ENCODE measurements at places on chromosomes 3 and 15. TPM values are rescaled to one million over a fixed set of nuclear protein-coding genes. Genes with fewer than 3 reads are reported as not detected.

- DNase-seq: no peak
Observed at GRCh38 chr15:57625703-57626448, 34.2 kb downstream of the MYZAP start.

CHRNA7 gene
- total RNA-seq: 1.3 TPM

- DNase-seq: no peak
Observed at GRCh38 chr15:39250460-39251186, 330.3 kb upstream of the THBS1 start.

- no peak for DNase-seq
Observed at GRCh38 chr15:51874751-51875644, 45.5 kb downstream of the TMOD3 start.

DNA sequence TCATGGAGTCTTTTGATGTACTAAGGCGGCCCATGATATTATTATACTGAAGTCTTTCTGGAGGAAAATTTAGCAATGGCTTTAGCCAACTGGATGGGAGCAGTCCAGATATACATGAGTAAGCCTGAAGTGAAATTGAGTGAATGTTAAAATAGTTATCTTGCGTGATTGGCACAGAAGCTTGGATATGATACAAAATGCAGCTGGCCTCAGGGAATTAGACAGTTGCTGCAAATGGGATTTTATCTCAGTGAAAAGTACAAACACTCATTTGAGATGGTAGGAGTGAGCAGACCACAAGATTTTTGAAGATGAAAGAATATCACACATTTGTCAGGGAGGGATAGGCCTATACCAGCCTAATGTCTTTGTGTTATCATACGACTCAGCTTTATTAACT, 8.9 kb downstream of the LMOD3 start:
- no peak for DNase-seq

DNA sequence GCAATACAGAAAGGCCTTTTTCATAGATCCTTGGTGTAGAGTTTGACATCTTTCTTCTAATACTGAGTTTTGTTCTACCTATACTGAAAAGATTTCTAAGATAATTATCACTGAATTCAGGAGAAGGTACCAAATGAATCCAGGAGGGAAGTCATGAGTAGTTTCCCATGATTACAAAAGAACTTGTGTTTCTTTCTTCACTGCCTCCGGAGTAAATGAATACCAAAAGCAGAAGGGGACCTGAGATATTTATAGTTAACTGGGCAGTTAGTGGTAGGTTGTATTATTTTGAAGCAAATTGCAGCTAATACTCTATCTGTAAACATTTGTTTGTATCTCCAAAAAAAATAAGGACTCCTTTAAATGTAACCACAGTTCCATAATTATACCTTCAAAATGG, 175.4 kb downstream of the SUCNR1 start:
- no peak for DNase-seq

GRCh38 chr15:49060710-49061495, 14.7 kb upstream of the SECISBP2L start:
- DNase-seq: no peak

DNA sequence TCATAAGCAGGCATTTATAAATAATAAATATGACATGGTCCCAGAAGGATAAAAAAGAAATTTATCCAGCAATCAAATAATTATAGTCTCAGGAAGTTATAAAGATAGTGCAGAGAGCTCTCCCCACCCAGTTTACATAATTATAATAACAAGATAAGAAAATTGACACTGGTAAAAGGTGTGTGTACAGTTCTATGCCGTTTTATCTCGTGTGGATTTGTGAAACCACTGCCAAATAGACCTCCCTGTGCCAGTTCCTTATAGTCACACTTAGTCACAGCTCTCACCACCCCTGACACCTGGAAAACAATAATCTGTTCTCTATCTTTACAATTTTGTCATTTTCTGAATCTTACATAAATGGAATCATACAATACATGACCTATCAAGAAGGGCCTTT, 320.1 kb downstream of the KBTBD8 start:
- DNase-seq: no peak

CMTM6 gene
- total RNA-seq: 8.9 TPM

- DNase-seq: no peak
Observed at GRCh38 chr3:170056710-170057454, 19.1 kb downstream of the GPR160 start.

DNA sequence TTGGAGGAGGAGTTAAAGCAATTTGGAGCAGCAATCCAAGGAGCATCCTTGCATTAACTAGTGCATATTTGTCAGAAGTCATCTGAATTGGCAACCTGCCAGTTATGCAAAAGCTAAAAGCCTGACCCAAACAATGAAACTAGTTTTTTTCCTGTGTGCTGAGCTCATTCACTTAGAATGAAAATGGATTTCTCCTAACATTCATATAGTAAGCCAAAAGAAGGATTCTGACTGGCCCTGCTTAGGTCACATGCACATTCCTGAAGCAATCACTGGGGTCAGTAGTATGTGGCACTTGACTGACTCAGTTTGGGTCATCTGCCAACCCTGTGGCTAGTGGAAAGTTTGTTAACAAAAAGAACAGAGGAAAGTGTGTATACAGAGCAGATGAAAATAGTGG, 30.5 kb downstream of the OXSM start:
- no peak for DNase-seq

- DNase-seq: no peak
Observed at GRCh38 chr3:16419640-16420241, 93.8 kb downstream of the RFTN1 start.

- DNase-seq: no peak
Observed at GRCh38 chr3:171774521-171774920, 35.8 kb downstream of the PLD1 start.

TRIP4 gene
- total RNA-seq: 13.1 TPM

COL6A5 gene
- total RNA-seq: not detected

GRCh38 chr3:41338276-41338675, 139.0 kb downstream of the CTNNB1 start:
- DNase-seq: no peak

WDR93 gene
- 0.11 TPM for total RNA-seq

GRCh38 chr3:193589616-193590015, 3.4 kb upstream of the OPA1 start:
- no peak for DNase-seq

GRCh38 chr15:85718271-85718971, 76.3 kb downstream of the KLHL25 start:
- no peak for DNase-seq

GRCh38 chr15:94671858-94672532, 440.6 kb downstream of the MCTP2 start:
- DNase-seq: no peak

DNA sequence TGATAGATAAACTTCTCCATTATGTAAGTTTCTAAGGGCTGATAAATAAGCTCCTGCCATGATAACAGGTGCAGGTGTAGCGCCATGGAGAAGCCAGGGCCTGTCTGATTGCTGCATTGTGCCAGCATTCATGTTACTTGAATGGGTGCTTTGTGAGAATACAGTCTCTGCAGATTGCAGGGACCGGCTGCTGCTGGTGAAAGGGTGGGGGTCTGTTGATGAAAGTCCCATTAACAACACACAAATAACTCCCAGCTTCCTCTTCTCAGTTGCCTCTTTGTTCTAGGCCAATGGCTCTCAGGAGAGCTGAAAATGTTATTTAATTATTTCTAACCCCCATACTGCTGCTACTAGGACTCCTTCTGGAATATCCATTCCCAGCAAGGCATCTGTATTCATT, 77.2 kb downstream of the RTP4 start:
- no peak for DNase-seq

DNA sequence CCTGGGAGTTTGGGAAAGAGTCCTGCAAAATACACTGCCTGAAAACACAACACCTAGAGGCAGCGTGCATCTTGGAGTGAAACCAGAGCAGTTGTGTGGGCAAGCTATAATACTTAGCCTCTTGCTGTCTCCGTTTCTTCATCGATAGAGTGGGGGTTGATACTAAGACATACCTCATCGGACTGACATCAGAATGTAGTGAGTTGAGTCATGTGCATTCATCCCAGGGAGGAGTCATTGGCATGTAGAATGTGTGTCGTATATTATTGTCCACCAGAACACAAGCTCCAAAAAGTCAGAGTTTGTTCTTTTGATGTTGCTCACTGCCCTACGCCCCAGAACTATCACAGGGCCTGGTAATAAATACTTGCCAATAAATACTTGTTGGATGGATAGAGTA, 4.3 kb downstream of the SNTN start:
- no peak for DNase-seq

GRCh38 chr3:57803647-57804081, 47.6 kb downstream of the SLMAP start:
- no peak for DNase-seq

PRICKLE2 gene
- 5.9 TPM for total RNA-seq

DNA sequence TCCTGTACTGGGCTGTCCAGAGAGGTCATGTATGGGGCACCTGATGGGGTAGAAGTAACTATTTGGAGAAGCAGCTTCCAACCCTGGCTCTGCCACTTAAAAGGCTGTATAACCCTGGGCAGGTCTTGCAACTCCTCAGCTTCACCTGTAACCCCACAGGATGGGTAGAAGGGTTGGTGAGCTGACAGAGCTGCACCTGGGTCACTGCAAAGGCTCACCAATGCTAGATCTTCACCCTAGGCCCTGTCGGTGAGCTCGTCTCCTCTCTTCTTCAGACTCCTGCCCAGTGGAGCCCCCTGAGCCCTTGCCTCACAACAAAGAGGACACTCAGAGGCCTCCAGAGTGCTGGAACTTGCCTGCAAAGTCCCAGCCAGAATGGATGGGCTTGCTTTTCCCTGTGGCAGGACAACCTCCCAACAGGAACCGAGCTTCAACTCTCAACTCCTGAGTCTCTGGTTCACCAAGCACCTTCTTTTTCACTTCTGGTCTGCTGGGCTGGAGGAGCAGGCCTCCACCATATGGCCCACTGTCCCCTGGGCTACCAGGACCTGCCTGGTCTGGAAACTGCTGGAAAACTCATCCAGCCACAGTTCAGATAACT, 45.9 kb downstream of the XXYLT1 start:
- peak; percentile 16 for DNase-seq

DNA sequence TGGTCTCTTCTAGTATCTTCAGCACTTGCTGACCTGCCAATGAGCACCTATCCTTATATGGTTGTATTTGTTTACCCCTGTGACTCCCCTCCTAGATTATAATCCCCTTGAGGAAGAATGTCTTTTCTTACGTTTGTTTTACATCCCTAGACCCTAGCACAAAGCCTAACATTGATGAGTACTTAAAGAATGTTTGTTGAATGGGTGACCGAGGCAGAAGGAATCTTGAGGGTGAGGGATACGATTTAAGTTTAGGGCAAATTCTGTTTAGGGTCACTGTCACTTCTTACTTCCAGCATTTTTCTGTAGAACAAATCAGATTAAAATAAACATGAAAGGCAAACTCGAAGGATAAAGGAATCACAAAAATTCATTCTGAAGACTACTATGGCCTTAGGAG, 80.9 kb upstream of the FAM98B start:
- no peak for DNase-seq

SERPINI1 gene
- total RNA-seq: 5.6 TPM

DNA sequence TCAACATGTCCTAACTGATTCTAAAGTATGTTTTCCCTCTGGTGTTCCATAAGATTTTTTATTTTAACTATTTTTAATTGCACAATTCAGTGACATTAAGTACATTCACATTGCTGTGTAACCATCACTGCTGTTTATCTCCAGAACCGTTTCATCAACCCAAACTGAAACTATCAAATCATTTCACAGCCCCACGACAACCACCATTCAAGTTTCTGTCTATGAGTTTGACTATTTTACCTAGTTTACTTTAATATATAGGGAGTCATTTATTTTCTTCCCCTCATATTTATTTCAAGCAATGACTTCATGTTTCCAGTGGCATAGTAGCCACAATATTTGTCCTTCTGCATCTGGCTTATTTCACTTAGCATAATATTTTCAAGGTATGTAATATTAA, 8.4 kb downstream of the RTP1 start:
- no peak for DNase-seq

DNA sequence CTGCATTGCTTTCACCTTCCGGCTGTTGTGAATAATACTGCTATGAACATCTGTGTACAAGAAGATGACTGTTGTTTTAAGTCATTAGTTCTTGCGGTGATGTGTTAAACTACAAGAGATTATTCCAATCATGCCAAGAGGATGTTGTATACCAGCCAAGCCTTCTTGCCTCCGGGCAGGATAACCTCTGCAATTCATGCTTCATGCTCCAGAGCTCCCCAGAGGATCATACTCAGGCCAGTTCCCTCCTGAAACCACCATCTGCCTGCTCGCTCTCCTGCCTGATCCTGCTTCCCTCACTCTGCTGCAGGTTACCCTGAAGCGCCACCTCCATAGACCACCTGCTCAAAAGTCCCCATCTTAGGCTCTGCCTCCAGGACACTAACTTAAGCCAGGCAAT, 187.1 kb upstream of the PROK2 start:
- DNase-seq: no peak

DNA sequence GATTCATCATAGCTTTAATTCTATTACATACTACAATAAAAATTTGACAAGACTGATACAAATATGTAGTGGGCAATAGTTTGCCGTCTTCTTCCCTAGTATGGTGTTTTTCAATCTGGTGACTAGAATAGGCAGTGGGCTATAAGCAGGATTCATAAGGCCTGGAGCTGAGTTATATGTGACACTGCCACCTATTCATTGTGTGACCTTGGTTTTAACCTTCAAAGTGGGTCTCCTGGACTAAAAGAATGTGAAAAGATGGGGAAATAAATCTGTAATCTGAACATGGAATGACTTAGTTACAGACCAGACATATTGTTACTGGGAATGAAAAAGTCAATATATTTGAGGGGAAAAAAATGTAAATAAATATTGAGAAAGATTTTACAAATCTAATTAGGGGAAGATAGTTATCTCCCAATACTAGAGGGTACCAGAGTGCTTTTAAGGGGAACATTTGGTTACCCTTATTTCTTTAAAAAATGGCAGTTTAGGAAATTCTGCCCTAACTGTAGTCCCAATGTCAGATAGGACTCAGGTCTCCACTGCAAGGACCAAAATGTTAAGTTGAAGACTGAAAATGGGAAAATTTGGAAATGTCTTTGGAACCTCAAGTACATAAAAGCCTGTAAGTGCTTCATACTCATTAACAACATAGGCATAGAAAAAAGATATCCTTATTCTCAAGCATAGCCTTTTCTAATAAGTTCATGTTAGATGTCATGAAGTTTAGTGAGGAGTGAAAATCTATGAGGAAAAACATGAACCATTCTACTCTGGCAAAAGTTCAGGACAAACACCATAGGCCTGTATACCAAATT, 10.7 kb upstream of the SETD5 start:
- DNase-seq: no peak

- no peak for DNase-seq
Observed at GRCh38 chr15:64501396-64501715, 41.0 kb downstream of the ZNF609 start.

SLC28A2 gene
- not detected for total RNA-seq

DNA sequence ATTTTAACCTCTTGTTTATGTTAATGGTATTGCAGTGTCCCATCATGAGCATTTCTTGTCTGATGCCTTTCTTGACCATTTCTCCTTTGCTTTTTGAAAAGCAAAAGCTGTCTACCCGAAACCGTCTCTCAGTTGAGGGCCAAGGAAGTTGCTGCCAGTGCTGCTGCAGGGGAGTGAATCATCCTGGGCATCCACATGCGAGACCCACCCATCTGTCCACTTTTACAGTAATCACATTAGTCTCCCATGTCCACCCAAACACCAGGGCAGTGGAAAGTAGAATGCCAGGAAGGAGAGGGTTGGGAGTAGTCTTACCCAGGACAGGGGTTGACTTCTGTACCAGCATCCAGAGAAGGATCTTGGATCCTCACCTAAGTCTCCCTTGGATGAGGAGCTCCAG, 48.6 kb upstream of the TEX264 start:
- no peak for DNase-seq

ZMYND10 gene
- total RNA-seq: not detected

EOMES gene
- total RNA-seq: 0.08 TPM

GRCh38 chr3:95177096-95177495, 1114.2 kb downstream of the NSUN3 start:
- DNase-seq: no peak
